ENCODE measurements at places on chromosomes 5 and 9.

DNA sequence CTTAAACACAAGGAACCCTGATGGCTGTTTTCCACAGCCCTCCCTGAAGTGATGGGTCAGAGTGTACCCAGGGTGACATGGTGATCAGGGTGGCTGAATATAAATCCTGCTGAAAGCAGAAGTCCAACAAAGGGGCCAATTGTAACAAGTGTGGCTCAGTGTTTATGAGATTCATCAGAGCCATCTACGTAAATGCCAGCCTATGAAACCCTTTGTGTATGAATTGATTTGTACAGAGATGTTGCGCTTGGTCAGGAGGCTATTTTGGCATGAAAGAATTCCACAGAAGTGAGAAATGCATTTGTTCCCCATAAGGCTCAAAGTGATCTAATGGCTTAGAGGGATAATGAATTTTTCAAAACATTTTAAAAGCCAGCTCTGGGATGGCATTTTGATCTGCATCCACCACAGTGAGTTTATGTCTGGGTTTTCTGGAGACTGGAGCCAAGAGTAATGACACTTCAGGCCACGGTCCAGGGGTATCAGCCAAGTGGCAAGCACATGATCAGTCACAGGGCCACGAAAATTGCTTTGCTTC lies 12.4 kb downstream of the PRUNE2 start:
- no peak for DNase-seq

DNA sequence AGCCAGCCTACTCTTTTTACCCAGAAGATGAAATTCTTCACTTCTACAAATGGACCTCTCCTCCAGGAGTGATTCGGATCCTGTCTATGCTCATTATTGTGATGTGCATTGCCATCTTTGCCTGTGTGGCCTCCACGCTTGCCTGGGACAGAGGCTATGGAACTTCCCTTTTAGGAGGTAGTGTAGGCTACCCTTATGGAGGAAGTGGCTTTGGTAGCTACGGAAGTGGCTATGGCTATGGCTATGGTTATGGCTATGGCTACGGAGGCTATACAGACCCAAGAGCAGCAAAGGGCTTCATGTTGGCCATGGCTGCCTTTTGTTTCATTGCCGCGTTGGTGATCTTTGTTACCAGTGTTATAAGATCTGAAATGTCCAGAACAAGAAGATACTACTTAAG lies 16.6 kb downstream of the OCLN start:
- no peak for DNase-seq

DNA sequence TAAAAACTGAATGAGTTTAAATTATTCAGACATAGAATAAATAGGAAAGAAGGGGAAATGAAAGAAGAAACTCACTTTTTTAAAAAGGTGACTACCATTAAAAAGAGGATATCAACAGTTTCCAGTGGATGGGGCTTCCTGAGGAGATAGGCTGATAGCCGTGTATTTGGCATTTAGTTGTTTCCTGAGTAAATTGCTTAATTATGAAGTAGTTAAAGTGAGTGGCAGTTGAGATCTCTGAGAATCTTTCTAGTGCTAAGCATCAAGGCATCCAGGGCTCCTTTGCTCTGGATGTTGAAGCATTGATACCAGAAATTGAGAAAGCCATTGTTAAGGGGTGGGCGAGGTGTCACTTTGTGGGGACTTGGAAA lies 2.7 kb downstream of the TNFAIP8 start:
- no peak for DNase-seq

- no peak for DNase-seq
Observed at GRCh38 chr5:132496631-132497487, 6.3 kb upstream of the IRF1 start.
